Hair follicular keratinocyte (primary cell): ENCODE measurements at places on chromosomes 7 and 10. TPM values are rescaled to one million over a fixed set of nuclear protein-coding genes. Genes with fewer than 3 reads are reported as not detected.

The OR2A1 gene
- total RNA-seq = 0.11 TPM in 1 of 2 replicates, not detected in the other

The CRYGN gene
- total RNA-seq = not detected in 2 replicates

The ZC3HAV1L gene
- 5.1 and 9.3 TPM in 2 replicates for total RNA-seq

The PCLO gene
- 2.0 and 4.1 TPM in 2 replicates for total RNA-seq

The ADRB1 gene
- 0.76 and 1.0 TPM in 2 replicates for total RNA-seq

The CACNB2 gene
- not detected in 2 replicates for total RNA-seq

The TBATA gene
- not detected in 2 replicates for total RNA-seq

The LEP gene
- total RNA-seq = 0.04 and 0.23 TPM in 2 replicates

The ADAM8 gene
- 115 and 143 TPM in 2 replicates for total RNA-seq

The RPEL1 gene
- total RNA-seq = 0.04 TPM in 1 of 2 replicates, not detected in the other

The FKBP9 gene
- 153 and 238 TPM in 2 replicates for total RNA-seq

The C10orf53 gene
- total RNA-seq = not detected in 2 replicates

The MRLN gene
- total RNA-seq = not detected in 2 replicates

The SLC18A2 gene
- not detected in 2 replicates for total RNA-seq

The PPP1R3C gene
- total RNA-seq = 7.0 and 7.1 TPM in 2 replicates

The CYP2C19 gene
- not detected in 2 replicates for total RNA-seq

The TMEM236 gene
- 0.04 and 0.08 TPM in 2 replicates for total RNA-seq

The ASB10 gene
- total RNA-seq = not detected in 2 replicates

The TAS2R4 gene
- total RNA-seq = 0.08 and 0.61 TPM in 2 replicates

The LRRC18 gene
- total RNA-seq = not detected in 2 replicates

The MRPS17 gene
- total RNA-seq = 11.1 and 15.9 TPM in 2 replicates

The ARHGAP22 gene
- 9.0 and 13.7 TPM in 2 replicates for total RNA-seq

The GIGYF1 gene
- total RNA-seq = 7.9 and 9.4 TPM in 2 replicates

The INA gene
- total RNA-seq = under 0.01 and 0.08 TPM in 2 replicates

The LOXL4 gene
- 0.04 and 0.16 TPM in 2 replicates for total RNA-seq

The RGS10 gene
- total RNA-seq = 73.3 and 87.4 TPM in 2 replicates

The HECW1 gene
- total RNA-seq = 0.04 TPM in 1 of 2 replicates, not detected in the other

The ZNF425 gene
- total RNA-seq = 0.94 and 2.5 TPM in 2 replicates

The PAOX gene
- total RNA-seq = 2.5 and 6.9 TPM in 2 replicates

The LIPM gene
- total RNA-seq = not detected in 2 replicates

The ADARB2 gene
- total RNA-seq = not detected in 2 replicates

The CLRN3 gene
- total RNA-seq = not detected in 2 replicates

The EIF3B gene
- 121 and 183 TPM in 2 replicates for total RNA-seq

The AKR1C4 gene
- not detected in 2 replicates for total RNA-seq

The HOXA2 gene
- total RNA-seq = 0.61 and 1.8 TPM in 2 replicates
